ENCODE measurements at places on chromosomes 11 and 22. TPM values are rescaled to one million over a fixed set of nuclear protein-coding genes. Genes with fewer than 3 reads are reported as not detected.
A peak's percentile ranks its signal among the peaks of the same experiment; 100 is the strongest.

Gene RIMBP3B
- total RNA-seq = 0.66 TPM

- peak; percentile 76 for DNase-seq
These were observed 4.0 kb downstream of the PHOX2A start for GRCh38 chr11:72239849-72240460.

DNA sequence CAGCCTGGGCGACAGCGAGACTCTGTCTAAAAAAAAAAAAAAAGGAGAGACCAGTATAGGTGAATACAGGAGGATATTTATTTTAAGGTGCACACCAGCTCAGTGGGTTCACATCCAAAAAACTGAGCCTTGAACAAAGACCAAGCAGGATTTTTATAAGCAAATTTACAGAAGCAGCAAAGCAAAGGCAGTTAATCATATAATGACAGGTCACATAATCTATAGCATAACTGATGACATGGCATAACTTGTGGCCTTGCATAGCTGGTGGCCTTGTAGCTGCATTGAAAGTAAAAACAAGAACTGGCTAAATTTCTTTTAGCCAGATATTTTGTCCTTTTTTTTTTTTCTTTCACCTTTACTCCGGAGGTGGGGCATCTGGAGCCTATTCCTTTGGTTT is 2.7 kb upstream of the PLAAT3 start:
- DNase-seq = no peak

Gene CATSPER1
- total RNA-seq = 1.0 TPM

DNA sequence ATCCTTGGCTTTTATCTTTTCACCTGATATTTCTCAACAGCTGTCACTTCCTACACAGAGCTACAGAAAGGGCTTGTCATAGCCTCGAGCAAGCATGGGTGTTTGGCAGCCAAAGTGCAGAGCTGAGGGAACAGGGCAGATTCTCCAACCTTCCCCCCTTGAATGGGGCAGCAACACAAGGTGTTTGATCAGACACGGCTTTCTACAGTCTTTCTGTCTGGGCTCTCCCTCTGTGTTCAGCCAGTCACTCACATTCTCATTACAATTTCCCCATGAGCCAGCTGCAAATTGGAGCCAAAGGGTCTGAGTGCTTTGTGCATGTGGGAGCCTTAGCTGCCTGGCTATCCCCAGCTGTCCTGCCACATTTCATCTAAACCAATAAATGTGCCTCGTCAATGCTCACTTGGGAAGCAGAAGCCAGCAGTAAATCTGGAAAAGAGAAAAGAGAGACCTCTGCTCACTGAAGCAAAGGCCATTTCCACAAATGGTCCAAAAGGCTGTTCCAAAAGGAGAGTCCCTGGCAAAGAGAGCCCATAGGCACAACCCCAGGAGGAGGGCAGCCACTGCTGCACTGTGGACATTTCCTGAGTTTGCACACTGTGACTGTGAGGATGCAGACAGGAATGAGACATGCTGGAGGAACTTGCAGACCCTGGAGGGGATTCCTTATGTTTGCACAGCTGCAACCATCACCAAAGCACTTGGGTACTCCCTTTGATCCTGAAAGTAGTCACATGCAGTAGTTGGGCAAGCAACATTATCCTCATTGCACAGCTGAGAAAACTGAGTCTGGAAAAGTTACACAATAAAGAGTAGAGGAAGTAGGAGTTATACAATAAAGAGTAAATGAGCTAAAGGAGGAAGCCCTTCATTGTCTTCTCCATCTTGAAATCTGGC is 186.8 kb downstream of the FAM181B start:
- no peak for DNase-seq

Gene DDX25
- not detected for total RNA-seq

GRCh38 chr11:65152122-65152521 is 17.8 kb upstream of the SYVN1 start:
- no peak for DNase-seq

Gene CENPM
- total RNA-seq = 0.58 TPM

- no peak for DNase-seq
These were observed 109.8 kb downstream of the CCDC34 start for GRCh38 chr11:27253224-27253623.

- peak; percentile 77 for DNase-seq
These were observed 9.5 kb upstream of the ST3GAL4 start for GRCh38 chr11:126345759-126346585.

- DNase-seq = peak; percentile 91
These were observed 57.0 kb downstream of the LRRC74B start for GRCh38 chr22:21102659-21103267.

- no peak for DNase-seq
These were observed 28.5 kb downstream of the UQCR10 start for GRCh38 chr22:29795663-29796062.

- DNase-seq = no peak
These were observed 1.6 kb upstream of the HORMAD2 start for GRCh38 chr22:30078320-30079311.

- no peak for DNase-seq
These were observed 58.6 kb downstream of the MACROD1 start for GRCh38 chr11:64107303-64107702.

DNA sequence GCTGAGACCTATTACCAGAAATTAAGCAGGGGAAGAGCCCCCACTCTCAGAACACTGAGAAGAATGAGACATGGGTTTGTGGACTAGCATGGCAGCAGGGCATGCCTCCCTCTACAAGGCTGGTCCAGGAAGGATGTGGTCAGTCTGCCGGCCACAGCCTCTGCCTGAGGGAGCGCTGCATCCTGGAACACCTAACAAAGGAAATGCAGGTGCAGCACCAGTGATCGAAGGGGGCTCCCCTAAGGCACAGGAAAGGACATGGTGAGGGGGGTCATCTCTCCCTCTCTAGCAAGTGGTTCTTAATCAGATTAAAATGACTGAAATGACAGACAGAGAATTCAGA is 40.6 kb upstream of the ARL14EP start:
- no peak for DNase-seq

GRCh38 chr22:17802822-17803221 is 28.6 kb upstream of the BID start:
- no peak for DNase-seq

GRCh38 chr11:121334973-121335710 is 42.6 kb downstream of the SC5D start:
- DNase-seq = no peak

DNA sequence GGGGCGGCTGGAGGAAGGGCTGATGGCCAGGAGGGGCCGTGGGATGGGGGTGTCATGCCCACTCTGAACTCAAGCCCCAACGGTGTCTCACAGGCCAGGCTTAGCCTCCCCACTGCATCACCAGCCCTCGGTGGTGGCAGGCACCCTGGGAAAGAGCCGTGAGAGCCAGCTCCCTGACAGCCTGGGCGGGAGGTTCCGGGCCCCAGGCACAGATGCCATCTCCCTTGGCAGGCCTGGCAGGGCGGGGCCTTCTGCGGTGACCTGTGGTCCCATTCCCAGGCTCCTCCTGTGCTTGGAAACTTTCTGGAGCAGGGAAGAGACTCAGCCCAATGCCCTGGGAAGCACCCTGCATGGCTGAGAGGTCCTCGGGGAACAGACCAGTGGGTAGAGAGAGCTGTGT is 4.8 kb downstream of the PHLDA2 start:
- DNase-seq = no peak

- no peak for DNase-seq
These were observed 135.1 kb downstream of the FDX1 start for GRCh38 chr11:110564676-110565356.

Gene TTC9C
- 21.1 TPM for total RNA-seq

Gene SLC22A25
- total RNA-seq = not detected

Gene ATG13
- total RNA-seq = 72.7 TPM

DNA sequence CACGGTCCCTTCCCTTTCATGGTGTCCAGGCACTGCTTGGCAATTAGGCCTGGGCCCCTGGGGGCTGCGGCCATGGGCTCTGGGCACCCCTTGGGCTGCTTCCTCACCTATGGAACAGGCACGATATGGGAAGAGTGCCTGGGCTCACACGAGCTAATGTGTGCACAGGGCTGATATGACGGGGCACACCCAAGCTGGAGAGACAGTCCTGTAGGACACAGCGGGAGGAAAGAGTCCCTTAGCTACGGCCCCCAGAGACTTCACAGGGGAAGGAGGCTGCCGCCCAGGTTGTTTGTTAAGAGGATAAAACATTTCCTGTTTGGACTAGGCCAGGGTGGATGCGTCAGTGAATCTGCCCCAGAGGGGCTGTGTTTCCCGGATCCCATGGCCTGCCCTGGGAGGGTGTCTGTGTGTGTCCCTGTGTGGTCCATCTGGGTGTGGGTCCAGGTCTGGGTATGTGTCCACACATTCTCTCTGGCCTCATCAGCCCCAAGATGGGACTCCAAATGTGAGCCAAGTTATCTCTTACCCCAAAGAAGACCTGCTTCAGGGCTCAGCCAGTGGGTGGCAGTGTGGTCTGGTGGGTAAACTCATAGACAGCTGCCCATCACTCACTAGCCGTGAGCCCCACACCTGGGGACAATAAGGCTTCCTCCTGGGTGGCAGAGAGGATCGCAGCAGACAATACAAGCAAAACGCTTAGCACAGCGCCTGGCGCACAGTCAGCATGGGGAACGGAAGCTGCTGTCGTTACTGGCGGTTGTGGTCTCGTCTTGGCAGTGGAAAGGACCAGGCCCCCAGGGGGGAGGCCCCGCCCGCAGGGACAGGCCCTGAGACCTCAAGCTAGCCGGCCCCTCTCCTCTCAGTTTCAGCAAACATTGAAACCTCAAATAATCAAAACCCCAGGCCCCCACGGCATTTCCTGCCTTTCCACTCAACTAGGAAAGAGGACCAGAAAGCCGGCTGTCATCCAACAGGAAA is 3.2 kb upstream of the EMID1 start:
- DNase-seq = peak; percentile 77

GRCh38 chr11:96211436-96211835 is 131.6 kb downstream of the MAML2 start:
- no peak for DNase-seq

DNA sequence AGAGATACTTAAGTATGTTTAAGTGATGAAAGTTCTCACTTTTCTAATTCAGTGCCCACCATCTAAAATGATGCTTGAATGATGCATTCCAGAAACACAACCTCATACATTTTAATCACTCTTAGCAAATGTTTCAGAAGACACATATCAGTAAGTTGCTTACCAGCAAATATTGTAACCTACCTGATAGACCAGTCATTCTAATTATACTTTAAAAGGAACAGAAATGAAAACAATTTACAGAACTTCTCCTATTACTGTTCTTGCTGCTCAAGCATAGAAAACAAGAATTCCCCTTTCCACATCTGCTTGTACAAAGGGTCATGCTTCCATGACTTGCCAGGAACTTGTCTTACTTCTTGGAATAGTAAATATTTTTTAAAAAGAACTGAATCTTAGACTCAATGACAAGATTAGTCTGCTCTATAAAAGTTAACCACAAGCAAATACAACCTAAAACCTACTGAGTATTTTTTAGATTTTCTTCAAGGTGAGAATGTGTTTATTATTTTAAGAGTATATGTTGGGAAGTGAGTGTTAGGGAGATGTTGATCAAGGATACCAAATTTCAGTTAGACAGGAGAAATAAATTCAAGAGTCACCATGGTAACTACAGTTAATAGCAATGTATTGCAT is 82.0 kb upstream of the SC5D start:
- no peak for DNase-seq

GRCh38 chr22:49417833-49418232 is 409.8 kb downstream of the BRD1 start:
- no peak for DNase-seq

DNA sequence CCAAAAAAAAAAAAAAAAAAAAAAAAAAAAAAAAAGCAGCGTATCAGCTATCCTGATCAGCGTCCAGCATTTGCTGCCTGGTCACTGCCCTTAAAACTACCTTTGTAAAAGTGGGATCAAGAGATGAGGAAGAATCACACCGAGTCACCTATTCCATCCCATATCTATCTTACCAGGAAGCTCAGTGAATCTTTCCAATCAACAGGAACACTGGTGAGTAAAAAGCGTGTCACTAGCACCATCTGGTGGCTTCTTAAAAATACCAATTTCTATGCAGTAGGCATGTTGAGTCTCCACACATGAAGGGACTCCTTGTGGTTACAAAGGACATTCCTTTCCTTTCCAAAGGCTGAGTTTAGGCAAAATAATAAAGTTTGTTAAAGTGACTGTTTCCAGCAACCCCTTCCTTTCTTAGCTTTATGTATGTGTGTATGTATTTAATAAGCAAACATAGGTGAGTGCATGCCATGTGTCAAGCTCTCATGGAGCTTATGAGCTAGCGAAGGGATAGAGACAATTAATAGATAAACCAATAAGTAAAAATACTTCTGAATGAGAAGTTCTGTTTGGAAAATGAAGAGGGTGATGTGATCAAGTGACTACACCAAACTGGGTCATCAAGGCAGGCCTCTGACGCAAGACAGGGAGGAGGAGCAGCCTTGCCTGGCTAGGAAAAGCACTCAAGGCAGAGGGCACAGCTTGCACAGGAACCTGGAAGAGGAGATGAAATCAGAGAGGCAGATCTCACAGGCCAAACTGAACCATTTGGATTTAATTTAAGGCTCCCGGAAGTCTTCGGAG is 13.9 kb upstream of the TP53AIP1 start:
- DNase-seq = no peak

GRCh38 chr11:112831969-112832766 is 129.1 kb upstream of the NCAM1 start:
- DNase-seq = no peak

DNA sequence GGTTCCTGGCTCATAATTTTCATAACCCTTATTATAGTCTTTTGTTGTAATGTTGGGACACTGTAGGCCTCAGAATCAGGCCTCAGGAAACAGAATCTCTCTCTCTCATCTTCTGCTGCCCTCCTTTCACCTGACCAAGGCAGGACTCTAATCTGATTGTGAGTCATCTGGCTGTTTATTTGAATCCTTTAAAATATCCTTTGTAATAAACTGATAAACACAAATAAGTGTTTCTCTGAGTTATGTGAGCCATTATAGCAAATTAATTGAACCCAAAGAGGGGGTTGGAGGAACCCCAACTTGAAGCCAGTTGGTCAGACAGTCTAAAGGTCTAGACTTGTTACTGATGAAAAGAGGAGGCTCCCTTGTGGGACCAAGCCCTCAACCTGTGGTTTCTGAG is 30.6 kb downstream of the ACER3 start:
- DNase-seq = no peak

DNA sequence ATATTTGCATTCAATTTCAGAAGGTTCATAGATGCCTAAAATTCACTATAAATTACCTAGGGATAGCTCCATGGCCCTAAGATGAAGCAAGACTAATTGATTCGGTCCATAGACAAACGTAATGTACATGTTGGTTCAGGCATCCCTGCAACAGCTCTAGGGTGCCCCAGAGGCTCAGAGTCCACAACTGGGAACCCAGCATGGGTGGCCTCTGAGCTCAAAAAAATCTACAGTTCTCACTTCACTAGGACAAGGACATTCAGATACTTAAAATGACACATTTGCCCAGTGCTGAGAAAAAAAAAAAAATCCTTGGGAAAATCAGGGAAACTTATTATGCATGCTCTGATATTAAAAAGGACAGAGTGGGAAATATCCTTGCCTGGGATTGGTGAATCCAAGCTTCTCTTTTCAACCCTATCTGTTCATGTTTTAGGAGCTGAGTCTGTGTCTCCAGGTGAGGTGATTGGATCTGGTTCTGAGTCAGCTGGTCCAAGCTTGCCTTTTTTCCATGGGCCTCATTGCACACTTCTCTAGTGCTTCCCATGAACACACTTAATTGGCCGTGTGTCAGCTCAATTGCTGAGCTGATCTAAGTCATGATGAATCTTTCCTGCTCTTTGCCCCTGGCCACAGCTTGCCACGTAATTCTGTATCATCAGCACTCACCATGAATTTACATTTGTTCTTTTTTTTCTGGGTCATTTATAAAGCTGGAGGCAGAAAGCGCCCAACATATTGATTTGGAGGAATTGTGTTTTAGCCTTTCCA is 116.3 kb upstream of the RCN1 start:
- DNase-seq = no peak

Gene NXPE1
- not detected for total RNA-seq

- no peak for DNase-seq
These were observed 11.9 kb downstream of the HIPK3 start for GRCh38 chr11:33268945-33269540.
